ENCODE measurements at places on chromosomes 2 and 18.

DNA sequence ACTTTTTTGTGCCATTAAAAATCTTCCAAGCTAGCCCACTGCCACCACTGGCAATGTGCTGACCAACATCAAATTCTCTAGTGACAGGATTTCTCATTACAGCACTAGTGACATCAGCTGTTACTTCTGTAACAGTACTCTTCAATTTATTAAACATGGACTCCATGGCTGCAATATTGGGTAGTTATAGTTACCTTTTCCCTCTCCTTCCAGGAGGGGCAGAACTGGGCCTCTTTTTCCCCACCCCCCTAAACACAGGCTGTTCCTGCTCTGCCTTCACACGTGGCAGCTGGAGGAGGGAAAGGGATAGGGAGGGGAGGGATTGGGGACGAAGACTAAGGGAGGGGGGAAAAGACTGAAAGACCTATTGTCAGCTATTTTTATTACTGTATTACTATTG lies 38.1 kb downstream of the TRAK2 start:
- H3K27me3 ChIP-seq: no peaks in the 10 kb centered on the region
- peaks cover 26% of the 10 kb centered on the region for H3K4me1 ChIP-seq
- H3K27ac ChIP-seq: no peak overlapping the region
- no peaks in the 10 kb centered on the region for H3K36me3 ChIP-seq
- DNase-seq: no peak
- H3K4me3 ChIP-seq: no peak overlapping the region

DNA sequence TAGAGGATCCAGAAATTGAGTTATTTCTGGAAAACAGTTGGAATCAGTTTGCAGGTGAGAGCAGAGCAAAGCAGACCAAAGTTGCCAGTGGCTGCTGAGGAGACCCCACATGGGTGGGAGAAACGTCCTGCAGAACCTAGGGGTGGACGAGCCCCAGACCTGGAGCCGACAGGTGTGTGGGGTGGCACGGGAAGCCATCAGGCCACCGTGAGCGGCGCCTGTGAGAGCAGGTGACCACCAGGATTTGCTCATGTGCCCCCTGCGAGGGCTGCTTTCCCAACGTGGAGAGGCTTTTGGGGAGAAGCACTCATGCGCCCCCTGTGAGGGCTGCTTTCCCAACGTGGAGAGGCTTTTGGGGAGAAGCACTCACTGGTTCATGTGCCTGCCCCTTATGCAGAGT lies 116.8 kb upstream of the NFATC1 start:
- no peak overlapping the region for H3K4me3 ChIP-seq
- no peak for DNase-seq
- no peaks in the 10 kb centered on the region for H3K27me3 ChIP-seq
- H3K27ac ChIP-seq: no peak overlapping the region

DNA sequence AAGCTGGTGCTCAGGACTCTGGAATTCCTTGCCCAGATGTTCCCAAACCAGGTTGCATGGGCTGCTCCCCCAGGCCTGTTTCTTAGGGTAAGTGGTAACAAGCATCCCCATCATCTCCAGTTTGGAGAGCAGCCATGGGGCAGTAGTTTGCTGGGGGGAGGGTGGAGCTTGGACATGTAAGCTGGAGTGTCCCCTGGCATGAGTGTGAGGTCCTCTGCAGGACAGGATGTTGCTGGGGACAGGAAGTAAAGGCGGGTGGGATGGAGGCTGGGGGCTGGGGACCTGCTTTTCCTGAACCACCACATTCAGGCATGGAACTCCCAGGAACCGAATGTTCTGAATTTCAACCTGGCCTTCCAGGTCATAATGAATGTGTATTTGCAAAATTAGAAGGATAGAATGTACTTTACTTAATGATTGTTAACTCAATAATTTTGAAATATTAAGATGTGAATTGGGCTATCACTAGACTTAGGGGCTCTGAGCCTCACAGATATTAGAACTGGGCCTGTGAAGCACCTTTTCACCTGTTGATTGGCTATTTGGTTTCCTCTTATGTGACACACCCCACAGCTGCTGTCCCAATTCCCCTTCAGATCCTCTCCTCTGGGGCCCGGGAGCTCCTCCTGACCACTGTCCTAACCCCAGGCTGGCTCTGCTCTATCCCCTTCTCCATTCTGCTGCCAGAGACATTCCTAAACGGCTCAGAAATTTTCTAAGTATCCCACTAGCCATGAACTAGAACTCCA lies 66.4 kb upstream of the EPAS1 start:
- H3K4me3 ChIP-seq: no peak overlapping the region
- DNase-seq: no peak
- no peak overlapping the region for H3K27ac ChIP-seq
- H3K27me3 ChIP-seq: no peaks in the 10 kb centered on the region
- no peaks in the 10 kb centered on the region for H3K36me3 ChIP-seq

DNA sequence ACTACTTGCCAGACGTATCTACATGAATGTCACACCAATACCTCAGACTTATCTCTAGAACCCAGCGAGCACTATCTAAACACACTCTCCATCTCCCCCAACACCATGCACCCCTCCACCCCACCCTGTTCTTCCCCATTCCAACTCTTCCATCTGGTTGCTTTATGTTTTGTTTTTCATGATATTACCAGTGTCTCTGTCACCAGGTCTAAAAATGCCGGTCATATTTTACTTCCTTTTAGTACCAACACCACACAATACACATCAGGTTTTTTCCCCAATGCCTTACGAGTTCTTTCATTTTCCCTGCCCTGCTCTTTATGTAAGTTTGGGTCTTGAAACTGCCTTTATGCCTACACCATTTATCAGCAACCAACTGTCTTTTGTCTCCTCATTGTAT lies 10.2 kb upstream of the ITGA4 start:
- H3K4me3 ChIP-seq: no peak overlapping the region
- H3K27me3 ChIP-seq: no peaks in the 10 kb centered on the region
- DNase-seq: no peak

DNA sequence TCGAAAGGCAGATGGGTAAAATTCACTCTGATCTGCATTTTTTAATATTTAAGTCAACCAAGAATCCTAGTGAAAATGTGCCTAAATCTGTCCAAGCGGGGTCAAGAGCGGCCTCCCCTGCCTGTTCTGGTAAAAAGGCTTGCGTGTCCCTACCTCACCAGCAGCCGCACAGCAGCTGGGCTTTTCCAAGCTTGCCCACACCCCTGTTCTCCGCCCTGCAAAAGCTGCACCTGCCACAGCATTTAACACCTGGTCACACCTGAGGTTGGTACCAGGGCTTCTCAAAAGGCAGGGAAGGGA lies 25.8 kb upstream of the TMEM182 start:
- peak overlapping the region; percentile 81 for H3K27ac ChIP-seq
- DNase-seq: peak; percentile 56
- H3K4me1 ChIP-seq: peaks cover 29% of the 10 kb centered on the region
- peaks cover 6% of the 10 kb centered on the region for H3K36me3 ChIP-seq
- H3K4me3 ChIP-seq: peak overlapping the region; percentile 76
- no peaks in the 10 kb centered on the region for H3K27me3 ChIP-seq

GRCh38 chr2:63975437-63976124 lies 43.6 kb downstream of the VPS54 start:
- H3K4me3 ChIP-seq: no peak overlapping the region
- H3K4me1 ChIP-seq: no peaks in the 10 kb centered on the region
- H3K27ac ChIP-seq: no peak overlapping the region
- DNase-seq: no peak

DNA sequence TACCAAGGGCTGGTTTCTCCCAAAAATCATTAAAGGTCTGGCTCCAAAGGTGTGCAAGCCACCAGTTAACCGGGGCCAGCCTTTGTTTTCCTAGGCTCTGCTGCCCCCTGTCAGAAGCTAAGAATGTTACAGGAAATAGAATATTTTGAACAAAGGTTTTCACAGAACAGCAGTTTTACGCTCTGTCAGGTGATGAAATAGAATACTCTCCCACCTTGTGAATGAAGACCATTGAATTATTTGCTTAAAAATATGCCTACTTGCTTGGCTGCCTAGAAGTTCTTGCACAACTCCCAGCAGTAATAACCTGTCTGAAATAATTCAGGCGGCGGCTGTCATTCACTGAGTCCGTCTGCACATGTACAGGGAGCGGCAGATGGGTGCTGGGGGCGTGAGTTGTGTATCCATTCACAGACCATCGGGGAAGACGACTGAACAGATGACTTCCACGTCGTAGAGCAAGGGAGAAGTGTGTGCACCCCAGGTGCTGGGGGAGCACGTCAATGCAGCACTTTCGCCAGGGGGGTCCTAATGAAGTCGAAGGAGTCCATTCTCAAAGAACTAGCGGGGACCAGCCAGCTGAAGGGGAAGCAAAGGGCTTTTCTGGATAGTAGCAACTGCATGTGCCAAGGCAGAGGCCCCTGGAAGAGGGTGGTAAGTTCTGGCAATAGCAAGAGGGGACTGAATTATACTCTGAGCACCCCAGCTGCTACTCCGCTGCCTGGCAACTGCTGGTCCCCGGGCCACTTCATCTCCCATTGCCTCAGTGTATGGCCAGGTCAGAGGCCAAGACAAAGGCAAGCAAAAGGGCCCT lies 56.1 kb downstream of the SF3B1 start:
- no peak overlapping the region for H3K27ac ChIP-seq
- H3K4me3 ChIP-seq: no peak overlapping the region
- DNase-seq: peak; percentile 57
- no peaks in the 10 kb centered on the region for H3K27me3 ChIP-seq

GRCh38 chr2:47269316-47270232 lies 114.5 kb upstream of the STPG4 start:
- peaks cover 24% of the 10 kb centered on the region for H3K4me1 ChIP-seq
- peak; percentile 17 for DNase-seq
- H3K4me3 ChIP-seq: no peak overlapping the region
- no peaks in the 10 kb centered on the region for H3K36me3 ChIP-seq
- H3K27me3 ChIP-seq: no peaks in the 10 kb centered on the region

DNA sequence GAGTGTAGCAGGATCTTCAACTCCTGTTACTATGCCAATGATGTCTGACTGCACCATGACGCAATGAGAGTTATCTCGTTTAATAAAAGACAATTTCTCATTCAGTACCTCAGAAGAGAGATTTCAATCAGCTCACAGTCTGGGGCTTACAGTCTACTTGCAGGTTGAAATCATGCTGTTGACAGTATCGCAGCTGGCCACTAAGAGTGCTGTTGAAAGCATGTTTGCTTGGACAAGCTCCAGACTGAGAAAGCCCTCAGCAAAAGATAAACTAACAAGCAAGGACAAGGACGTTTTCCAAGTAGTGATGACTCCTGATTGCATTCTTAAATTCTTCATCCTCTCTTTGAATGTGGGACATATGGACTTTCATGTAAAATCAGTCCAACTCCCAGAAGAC lies 145.2 kb upstream of the SYT4 start:
- H3K4me3 ChIP-seq: no peak overlapping the region
- no peaks in the 10 kb centered on the region for H3K27me3 ChIP-seq
- DNase-seq: no peak
- no peaks in the 10 kb centered on the region for H3K36me3 ChIP-seq
- no peak overlapping the region for H3K27ac ChIP-seq

- no peaks in the 10 kb centered on the region for H3K4me1 ChIP-seq
- no peak overlapping the region for H3K4me3 ChIP-seq
- no peak overlapping the region for H3K27ac ChIP-seq
- DNase-seq: no peak
- no peaks in the 10 kb centered on the region for H3K36me3 ChIP-seq
Observed at GRCh38 chr2:108058576-108059137, 72.3 kb downstream of the SLC5A7 start.

DNA sequence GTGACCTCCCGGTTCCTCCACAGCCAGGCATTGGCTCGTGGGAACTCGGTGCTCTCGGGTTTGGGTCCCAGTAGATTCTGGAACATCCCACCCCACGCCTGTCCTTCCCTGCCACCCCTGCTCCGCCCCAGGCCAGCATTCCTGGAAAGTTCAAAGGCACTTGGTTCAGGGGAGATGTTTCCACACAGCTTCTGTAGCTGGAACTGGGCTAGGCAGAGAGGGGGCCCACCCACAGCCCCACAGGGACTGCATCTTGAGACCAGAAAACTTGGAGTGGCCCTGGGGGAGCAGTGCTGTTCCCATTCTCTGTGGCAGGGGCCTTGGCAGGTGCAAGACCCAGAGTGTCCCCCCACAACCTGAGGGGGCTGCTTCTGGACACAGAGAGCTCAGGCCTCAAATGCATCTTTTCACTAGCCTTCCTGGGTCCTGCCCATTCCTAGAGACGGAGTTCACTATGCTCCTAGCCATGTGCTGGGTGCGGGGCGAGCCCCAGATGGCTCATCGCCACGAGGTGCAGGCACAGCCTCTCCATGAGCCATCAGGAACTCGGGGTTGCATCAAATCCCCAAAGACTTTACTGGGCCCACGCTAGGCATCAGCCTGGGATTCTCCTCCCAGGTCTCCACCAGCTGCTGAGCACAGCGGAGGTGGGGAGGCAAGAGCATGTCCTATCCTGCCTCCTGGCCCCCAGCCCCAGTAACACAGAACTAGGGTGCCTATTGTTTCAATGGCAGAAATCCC lies 68.7 kb downstream of the ZFP36L2 start:
- no peak overlapping the region for H3K4me3 ChIP-seq
- H3K27ac ChIP-seq: peak overlapping the region; percentile 92
- no peaks in the 10 kb centered on the region for H3K27me3 ChIP-seq
- DNase-seq: no peak
- peaks cover 66% of the 10 kb centered on the region for H3K4me1 ChIP-seq

DNA sequence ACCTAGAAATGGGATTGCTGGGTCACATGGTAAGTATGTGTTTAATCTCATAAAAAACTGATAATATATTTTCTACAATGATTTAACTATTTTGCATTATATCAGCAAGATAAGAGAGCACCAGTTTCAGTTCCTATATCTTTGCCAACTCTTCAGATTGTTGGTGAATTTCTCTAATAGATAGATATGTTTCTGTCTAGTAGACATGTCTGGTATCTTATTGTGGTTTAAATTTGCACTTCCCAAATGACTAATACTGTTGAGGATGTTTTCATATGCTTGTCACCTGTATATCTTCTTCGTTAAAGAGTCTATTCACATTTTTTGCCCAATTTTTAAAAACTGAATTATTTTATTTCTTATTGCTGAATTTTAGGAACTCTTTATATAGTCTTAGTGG lies 113.8 kb upstream of the UXS1 start:
- H3K4me1 ChIP-seq: no peaks in the 10 kb centered on the region
- no peaks in the 10 kb centered on the region for H3K36me3 ChIP-seq
- no peak overlapping the region for H3K4me3 ChIP-seq

DNA sequence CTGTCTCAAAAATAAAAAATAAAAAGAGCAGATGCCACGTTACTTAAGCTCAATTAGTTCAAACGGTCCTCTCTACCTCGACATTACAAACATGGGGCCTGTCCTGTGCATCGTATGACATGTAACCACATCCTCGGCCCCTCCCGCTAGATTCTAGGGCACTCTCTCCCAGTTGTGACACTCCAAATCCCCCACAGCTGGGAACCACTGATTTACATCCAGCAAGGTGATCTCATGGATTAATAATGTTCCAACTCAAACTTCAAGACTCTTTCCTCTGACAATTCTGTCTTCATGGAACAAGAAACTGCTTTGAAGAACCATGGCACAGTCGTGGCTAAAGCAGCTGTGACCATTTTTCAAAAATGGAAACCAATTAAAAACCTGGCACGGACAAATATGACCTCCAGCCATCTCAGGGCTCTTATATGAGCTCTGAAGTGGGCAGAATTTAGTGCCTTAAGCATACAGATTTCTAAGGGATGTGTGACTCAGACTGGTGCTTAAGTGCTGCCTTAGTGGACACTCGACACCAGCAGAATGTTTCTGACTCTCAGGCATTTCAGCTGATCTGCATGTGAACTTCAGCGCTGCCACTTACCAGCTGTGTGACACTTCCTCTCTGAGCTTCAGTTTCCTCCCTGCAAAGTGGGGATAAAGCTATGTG lies 31.7 kb upstream of the ASAP2 start:
- peaks cover 21% of the 10 kb centered on the region for H3K4me1 ChIP-seq
- no peaks in the 10 kb centered on the region for H3K36me3 ChIP-seq
- no peak overlapping the region for H3K4me3 ChIP-seq
- DNase-seq: no peak
- no peak overlapping the region for H3K27ac ChIP-seq

- no peaks in the 10 kb centered on the region for H3K36me3 ChIP-seq
- H3K27ac ChIP-seq: no peak overlapping the region
- H3K4me1 ChIP-seq: no peaks in the 10 kb centered on the region
Observed at GRCh38 chr2:71532327-71532726, 79.0 kb downstream of the DYSF start.

All from body of pancreas (tissue), 4 donors.